ENCODE measurements at places on chromosomes 5 and 9.

DNA sequence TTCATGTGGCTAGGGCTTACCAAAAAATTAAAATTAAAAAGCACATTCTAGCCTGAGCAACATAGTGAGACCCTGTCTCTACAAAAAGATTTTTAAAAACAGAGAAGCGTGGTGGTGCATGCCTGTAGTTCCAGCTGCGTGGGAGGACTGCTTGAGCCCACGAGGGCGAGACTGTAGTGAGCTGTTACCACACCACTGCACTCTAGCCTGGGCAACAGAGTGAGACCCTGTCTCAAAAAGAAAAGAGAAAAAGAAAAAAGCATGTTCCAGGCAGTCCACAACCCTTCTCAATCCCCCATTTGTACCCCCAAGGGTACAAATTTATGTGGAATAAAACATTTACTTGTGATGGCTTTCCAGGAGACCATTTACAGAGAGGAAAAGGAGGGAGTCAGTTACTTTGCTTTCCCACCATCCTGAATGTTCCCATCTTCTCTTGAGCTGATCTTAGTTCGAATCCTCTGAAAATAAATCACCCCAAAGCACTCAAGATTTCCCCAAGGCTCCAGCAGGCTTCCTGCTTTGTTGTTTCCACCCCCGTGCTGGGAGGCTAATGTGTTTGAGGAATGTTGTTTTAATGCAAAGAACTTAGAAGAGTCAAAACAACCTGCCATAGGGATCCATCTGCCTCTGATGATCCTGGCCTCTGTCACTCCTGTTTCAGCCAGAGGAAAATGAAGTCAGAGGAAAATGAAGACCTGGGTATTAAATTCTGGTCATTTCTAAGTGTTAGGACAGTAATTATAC, 384.7 kb downstream of the BNC2 start:
- DNase-seq = no peak

DNA sequence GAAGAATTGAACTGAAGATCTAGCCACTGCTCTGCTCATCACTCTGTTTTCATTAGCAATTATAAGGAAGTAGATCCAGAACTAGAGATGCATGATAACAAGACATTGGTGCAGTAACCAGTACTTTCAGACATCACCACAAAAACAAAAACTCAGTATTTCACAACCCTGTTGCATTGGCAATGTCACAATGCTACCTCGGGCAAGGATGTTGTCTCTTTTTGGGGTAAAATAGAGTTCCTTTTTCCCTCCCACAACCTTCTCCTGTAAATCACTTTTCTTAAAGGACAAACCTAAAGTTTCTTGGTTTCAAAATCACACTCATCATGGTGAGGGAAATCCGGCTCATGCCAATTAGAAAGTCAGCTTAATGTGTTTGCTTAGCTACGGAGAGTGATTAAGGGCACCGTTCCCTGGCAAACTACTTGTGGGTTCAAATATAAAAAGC, 420.1 kb upstream of the MEF2C start:
- no peak for DNase-seq

DNA sequence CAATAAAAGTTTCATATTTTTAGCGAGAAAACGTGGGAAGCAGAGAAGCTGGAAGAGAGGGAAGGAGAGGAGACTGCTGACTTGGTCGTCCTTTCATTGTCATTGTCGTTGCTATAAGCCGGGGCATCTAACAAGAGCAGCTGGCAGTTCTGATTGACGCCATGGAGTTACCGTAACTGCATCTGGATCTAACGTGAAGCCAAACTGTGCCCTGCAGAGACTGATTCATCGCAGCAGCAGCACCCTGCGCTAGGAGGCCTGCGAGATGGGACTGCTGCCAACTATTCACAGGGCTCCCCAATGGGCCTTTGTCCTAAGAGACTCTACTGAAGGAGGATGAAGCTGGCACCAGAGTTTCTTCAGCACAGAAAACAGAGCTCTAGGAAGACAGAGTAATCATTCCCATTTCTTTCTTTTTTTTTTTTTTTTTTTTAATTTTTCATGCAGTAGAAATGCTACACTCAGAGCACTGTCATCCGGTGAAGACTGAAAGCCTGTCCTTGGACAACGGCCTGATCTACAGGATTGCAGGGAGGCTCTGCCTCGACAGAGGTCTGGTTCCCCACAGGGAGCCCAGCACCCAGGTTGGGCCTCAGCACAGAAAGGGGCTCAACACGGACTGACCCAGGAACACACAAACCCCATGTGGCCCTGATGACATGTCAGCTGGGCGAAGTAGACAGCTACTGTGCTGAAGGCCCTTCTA, 47.8 kb downstream of the RETREG1 start:
- no peak for DNase-seq

DNA sequence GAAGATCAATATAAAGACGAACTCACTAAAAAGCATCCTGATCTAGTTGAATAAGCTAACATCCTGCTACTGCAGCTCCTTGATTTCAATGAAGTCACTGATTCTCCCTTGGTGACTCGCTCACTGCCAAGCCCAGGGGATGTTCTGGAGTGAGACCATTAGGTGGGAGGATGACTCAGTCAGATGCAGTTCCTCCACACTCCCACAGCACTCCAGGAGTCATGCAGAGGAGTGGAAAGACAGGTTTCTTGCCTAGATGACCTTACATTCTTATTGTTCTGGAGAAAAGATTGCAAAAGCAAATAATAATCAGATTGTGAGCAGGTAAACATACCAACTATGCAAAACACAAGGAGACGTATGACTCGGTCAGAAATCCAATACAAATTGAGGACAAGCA, 15.3 kb downstream of the GCNT4 start:
- DNase-seq = no peak

- no peak for DNase-seq
Observed at GRCh38 chr5:142117579-142118151, 9.1 kb downstream of the NDFIP1 start.

- no peak for DNase-seq
Observed at GRCh38 chr5:15702102-15702501, 202.1 kb downstream of the FBXL7 start.

GRCh38 chr5:137738947-137739346, 3.1 kb upstream of the KLHL3 start:
- no peak for DNase-seq

DNA sequence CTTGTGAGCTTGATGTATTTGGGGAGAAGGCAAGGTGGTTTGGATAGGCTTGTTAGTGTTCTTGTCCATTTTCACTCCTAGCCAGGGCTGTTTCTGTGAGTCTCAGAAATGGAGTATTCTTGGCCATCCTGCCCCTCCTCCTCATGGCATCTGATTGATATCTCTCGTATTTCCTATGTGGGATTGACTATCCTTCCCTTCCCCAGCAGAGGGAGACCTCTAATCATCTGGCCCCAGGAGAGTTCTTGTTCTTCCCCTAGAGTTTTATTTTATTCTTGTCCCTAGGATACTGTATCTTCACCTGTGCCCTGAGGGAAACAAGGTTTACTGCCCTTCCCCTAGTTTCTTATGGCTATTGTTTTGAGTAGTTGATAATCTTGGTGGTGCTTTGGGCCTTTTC, 114.4 kb downstream of the VPS13A start:
- no peak for DNase-seq

- DNase-seq = peak; percentile 5
Observed at GRCh38 chr9:120710110-120710981, 3.9 kb downstream of the MEGF9 start.

- DNase-seq = no peak
Observed at GRCh38 chr9:25702536-25702935, 24.3 kb upstream of the TUSC1 start.

DNA sequence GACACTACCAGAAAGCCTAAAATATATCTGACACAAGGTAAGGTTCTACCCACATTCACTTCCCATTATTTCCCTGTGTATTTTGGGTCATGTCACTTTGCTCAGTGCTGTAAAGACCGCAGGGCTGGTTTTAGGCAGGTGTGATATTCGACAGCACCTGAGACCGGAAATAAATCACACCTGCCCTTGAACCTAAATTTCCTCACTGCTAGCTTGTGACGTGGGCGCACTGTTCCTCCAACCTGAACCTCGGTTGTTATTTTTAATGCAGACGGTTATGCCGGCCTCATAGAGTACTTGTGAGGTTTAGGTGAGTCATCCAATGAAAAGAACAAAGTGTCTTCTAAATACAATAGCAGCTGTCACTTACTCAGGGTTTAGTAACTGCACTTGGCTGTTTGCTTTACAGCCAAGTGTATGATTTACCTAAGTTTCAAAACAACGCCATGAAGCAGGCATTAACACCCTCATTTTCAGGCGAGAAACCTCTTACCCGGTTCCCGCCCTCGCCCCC, 20.7 kb upstream of the ZNF782 start:
- no peak for DNase-seq

DNA sequence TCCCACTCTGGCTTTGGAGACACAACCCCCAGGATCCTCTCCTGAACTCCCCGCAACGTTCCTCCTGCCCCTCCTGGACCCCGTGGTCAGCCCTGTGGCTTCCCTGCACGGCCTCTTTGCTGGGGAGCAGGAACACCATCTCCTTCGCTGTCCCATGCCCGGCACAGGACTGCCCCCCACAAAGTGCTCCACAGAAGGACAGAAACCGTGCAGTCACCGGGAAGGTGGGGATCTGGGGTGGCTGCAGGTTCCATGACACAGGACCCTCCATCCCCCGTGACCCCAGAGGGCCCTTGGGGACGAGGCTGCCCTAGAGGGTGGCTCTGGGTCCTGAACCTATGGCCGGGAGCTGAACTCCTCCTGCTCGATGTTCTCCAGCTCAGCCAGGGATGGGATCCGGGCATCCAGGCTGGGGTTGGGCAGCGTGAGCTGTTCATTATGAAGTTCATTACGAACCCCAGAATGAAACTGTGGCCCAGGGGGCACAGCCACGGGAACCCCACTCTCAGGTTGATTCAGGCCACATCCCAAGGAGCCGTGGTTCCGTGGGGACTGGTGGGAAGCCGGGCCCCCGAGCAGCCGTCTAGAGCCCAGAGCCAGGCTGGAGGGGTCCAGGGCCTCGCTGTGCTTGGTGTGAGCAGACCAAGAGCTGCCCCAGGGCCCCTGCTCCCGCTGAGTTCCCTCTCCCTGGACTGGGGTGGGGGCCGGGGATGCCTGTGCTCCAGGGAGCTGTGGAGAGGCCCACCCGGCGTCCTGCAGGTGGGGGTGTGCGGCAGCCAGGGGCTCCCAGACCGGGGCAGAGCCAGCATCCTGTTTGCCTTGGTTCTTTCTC, 684 bp upstream of the SLC6A19 start:
- no peak for DNase-seq

GRCh38 chr9:121598167-121598964, 53.1 kb upstream of the DAB2IP start:
- DNase-seq = no peak

- no peak for DNase-seq
Observed at GRCh38 chr9:6305954-6306563, 22.1 kb upstream of the TPD52L3 start.

- DNase-seq = no peak
Observed at GRCh38 chr5:72673623-72674022, 142.8 kb upstream of the TNPO1 start.

DNA sequence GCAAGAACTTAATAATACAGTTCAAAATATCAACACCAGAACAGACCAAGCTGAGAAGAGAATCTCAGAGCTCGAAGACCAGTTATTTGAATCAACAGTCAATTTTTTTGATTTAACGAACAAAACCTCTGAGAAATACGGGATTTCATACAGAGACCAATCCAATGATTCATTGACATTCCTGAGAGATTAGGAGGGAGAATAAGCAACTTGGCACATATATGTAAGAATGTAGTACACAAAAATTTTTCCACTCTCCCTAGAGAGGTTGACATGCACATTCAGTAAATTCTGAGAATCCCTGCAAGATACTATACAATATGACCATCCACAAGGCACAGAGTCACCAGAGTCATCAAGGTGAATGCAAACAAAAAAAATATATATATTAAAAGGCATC, 1577.3 kb upstream of the C9orf72 start:
- no peak for DNase-seq
